ENCODE measurements at places on chromosomes 7 and 10.

- no peak for DNase-seq
Measured at GRCh38 chr10:3564346-3565002, 220.5 kb downstream of the KLF6 start.

DNA sequence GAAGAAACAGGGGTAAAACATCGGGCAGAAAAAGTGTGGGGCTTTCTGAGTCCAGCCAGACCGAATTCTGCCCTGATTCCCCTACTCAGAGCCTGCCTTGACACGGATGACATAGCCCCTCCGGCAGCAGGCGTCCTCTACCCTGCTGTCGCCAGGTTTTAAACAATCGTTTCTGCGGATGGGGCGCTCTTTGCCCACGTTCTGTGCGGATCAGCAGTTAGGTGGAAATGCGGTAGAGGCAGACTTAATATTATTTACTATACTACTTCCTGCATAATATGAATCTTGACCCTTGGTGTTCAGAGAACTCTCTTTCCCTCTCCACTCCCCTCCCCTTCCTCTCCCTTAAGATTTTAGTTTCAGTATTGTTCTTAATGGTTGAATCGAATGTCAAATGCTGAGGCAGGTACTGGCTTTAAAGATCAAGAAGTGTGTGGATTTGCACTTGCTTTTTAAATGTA is 2.4 kb downstream of the GATA3 start:
- DNase-seq: no peak

GRCh38 chr7:40793132-40793531 is 658.3 kb downstream of the SUGCT start:
- DNase-seq: no peak

DNA sequence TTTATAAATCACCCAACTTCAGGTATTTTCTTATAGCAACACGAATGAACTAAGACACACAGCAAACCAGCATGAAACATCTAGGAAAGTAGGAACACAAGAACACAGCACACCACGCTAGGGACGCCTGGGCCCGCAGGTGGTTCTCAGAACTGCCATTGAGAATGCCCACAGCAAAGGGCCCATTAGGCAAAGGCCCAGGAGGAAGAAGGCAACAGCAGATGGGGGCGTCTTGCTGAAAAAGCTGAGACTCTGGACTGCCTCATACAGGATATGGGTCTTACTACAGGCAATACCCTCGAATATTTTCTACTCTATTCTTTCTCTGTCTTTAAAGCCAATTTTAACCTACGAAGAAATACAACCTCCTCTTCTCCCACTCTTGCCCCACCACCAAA is 77.3 kb downstream of the PARD3 start:
- DNase-seq: no peak

GRCh38 chr7:89695241-89695640 is 459.0 kb upstream of the STEAP1 start:
- DNase-seq: no peak

DNA sequence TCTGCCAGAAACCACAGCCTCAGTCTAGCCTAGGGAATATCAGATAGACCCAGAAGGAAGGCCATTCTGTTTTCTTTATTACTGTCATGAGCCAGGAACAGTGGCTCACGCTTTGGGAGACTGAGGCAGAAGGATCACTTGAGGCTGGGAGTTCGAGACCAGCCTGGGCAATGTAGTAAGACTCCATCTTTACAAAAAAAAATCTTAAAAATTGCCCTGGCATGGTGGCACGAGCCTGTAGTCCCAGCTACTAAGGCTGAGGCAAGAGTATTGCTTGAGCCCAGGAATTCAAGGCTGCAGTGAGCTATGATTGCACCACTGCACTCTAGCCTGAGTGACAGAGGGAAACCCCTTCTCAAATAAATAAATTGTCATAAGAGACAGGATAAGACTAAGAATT is 3.7 kb upstream of the ESYT2 start:
- DNase-seq: no peak
